ENCODE measurements at places on chromosomes 2 and 18.

DNA sequence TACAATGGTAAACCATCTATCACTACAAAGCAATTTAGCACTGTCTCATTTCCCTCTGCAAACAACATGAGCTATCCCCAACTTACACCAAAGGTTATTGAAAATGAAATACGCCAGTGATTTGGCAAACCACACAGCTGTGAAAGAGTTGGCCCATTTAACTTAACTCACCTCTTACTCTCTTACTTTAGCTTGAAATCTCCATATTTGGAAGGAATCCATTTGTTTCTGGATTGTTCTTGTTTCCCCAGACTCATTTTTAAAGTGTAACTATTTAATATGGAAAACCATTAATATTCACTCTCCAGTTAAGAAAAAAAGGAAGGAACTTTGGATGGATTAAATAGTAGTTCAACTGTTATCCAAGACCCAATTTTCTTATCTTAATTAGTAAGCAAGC, 93.7 kb upstream of the TRIB2 start:
- no peak for DNase-seq

DNA sequence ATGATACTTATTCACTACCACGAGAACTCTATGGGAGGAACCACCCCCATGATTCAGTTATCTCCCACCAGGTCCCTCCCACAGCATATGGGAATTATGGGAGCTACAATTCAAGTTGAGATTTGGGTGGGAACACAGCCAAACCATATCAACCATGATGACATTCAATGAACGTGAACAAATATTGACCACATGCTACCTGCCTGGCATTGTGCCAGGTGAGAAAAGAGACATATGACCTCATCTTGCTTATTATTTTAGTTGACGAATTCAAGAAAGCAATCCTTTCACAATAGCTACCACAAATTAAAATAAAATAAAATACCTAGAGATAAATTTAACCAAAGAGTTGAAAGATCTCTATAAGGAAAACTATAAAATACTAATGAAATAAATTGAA, 286.5 kb upstream of the CRIM1 start:
- no peak for DNase-seq

- DNase-seq: no peak
Observed at GRCh38 chr2:9724565-9724964, 93.8 kb upstream of the YWHAQ start.

DNA sequence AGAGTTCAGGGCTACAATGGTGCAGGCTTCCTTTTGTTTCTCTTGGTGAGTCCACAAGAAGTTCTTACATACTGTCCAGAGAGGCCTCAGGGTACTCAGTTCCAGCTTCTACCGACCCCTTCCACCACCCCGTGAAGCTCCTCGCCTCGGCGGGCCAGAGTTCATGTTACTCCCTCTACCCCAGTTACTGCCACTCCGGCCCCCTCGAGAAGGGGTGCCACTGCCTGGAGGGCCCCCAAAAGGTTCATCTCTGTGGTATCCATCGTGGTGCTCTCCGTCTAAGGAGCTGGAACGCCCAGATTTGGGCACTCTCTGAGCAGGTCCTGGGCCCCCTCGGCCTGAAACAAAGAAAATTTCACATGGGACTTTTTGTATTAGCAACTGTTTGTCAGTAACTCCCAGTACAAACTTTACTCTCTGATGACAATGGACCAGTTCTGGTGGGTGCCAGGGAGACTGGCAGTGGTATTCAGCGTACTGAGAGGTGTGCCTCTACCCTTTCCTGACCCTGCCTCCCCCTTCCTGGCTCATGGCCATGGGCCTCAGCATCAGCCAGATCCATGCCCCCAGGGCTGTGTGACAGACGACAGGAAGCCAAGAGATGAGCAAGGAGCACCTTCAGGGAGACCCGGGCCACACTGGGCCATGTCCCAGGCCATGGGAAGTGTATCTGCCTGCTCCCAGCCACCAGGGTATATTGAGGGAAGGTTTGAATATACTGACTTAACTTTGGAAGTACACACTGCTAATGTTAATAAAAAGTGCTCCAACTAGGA, 5.1 kb downstream of the SFT2D3 start:
- DNase-seq: no peak

- no peak for DNase-seq
Observed at GRCh38 chr2:3646446-3646845, 11.6 kb upstream of the ALLC start.

DNA sequence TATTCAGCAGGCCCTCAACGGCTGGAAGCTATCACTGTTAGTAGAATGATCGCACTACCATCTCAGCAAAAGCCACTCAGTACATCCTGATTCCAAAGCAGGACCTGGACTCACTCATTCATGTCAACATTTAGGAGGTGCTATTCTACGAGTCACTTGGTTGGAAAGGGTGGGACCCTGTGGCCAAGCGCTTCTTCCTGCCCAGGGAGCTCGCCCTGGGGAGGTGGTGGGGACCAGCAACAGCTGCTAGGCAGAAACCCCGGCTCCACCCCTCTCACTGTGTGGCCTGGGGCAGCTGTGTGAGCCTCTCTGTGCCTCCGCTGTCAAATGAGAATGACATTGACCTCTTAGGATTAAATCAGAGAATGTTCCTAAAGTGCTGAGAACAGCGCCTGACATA, 231.4 kb downstream of the EIPR1 start:
- no peak for DNase-seq

DNA sequence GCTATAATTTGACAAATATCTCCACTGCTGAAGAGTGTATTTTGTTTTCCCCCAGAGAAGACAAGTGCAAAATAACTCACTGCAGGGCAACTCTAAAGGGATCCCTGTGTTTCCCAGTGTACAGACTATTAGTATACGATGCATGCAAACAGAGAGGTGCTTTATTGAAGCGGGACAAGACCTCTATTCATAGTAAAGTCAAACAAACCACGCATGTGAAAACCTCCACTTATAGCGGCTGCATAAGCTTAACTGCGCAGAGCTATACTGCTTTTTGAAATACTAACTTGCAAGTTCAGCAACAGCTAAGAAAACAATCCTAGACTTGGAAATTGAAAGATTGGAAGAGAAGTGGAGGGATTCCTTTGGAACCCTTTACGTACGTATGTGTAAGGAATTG, 15.6 kb downstream of the RNF144A start:
- no peak for DNase-seq

DNA sequence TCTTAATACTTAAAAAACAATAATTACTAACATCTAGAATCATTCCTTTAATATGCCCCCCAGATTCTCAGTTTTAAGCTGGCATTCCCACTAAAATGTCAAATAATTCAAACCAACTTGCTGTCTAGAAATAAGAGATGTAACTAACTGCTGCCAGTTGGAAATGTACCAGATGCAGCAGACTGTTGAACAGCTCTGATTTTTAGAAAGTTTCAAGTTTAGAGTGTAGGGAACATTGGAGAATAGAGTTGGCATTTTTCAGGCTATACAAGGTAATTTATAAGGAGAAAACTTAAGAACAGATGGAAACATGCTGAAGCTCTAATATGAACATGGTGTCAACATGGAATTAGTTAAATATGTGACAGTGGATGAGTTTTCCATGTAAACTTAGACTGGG, 101.4 kb downstream of the PTRHD1 start:
- no peak for DNase-seq

GRCh38 chr2:37635504-37636380, 35.7 kb downstream of the CDC42EP3 start:
- DNase-seq: no peak

Data from stimulated activated CD8-positive, alpha-beta memory T cell treated with anti-CD3 and anti-CD28 coated beads, Interleukin-15, amount 100 ng/mL, for 24 hours (primary cell).